LoVo (cell line): ENCODE measurements at places on chromosomes 6 and 20.
A peak's percentile ranks its signal among the peaks of the same experiment; 100 is the strongest.

DNA sequence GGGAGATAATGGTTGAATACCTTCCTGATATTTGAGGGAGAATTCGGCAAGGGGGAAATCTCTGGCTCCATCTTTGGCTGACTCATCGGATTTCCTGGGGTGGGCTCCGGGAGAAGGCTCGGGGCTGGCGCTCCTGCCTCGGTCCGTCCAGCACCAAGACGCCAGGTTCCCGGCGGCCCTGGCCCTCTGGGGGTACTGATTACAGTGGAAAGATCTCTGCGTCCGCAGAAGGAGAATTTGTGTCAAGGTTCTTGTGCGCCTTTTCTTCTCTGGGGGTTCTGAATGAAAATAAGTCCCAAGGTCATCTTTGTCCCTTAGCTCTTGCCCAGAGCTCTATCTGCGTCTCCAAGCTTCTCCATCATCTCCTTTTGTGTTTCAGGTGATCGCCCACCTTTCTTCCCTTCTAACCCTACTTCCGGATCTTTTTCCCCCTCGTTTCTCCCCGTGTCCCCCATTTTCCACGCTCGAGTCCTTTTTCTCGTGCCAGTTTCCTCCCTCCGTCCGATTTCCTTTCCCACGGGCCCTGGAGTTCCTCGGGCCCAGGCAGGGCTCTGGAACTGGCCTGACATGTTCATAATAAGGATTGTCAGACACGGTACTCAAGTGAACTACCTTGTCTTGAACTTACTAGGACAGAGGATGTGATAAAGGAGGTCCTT, 11.6 kb downstream of the NRN1 start:
- no peak for DNase-seq

- DNase-seq = peak; percentile 42
Observed at GRCh38 chr6:27757307-27757706, 154.9 kb downstream of the OR2B2 start.

DNA sequence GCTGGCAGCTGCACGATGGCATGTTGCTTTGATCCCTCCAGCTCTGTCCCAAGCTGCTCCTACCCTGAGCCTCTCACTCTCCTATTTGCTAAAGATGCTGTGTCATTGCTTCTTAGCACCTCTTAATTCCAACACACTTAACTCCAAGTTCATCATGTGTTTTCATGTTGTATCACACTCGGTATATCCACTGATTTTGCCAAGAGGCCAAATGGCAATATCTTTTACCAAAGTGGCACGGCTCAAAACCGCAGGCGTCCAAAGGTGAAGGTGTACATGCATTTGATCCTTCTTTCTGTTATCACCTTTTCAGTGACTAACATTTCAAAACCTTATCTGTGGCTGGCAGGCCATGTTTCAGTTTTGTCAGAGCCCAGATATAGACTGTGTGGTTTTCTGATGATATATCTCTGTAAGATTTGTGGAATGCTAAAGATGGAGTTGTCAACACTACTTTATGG, 217.0 kb downstream of the TBX18 start:
- peak; percentile 9 for DNase-seq

- no peak for DNase-seq
Observed at GRCh38 chr20:3748073-3748472, 15.6 kb downstream of the HSPA12B start.

DNA sequence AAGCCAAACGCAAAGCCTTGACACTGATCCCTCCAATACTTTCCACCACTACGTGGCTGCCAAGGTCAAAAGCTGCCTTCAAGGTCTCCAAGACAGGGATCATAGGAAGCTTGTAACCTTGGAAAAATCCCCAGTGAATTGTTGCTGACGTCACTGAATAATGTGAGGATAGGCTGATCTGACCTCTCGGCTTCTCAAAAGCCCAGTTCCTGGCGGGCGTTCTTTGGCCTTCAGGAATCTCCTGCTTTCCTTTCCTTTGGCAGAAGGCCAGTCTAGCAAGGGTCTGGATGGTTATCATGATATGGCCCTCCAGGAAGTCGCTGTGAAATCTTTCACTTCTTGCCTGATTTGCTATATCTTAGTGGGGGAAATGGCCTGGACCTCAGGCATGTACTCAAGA, 61.4 kb upstream of the TNFAIP3 start:
- DNase-seq = no peak

DNA sequence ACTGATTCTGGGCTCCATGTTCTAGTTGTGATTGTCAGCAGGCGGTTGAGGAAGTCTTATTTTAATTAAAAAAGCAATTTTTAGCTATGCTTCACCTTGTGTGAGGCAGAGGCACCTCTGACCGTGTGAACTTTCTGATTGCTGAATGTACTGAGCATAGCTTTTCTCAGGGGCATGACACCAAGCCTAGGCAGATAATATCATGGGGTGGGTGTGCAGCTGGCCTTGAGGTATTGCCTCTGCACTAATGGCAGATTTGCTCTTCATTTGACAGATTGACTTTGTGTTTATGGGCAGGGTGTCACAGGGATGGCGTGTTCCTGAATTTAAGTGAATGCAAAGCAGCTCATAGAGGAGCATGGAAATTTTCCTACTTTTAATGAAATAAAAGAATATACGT, 19.6 kb downstream of the CTNNBL1 start:
- no peak for DNase-seq

- DNase-seq = no peak
Observed at GRCh38 chr6:168574075-168574698, 133.2 kb downstream of the SMOC2 start.

- DNase-seq = no peak
Observed at GRCh38 chr6:14964556-14965270, 281.2 kb upstream of the JARID2 start.

DNA sequence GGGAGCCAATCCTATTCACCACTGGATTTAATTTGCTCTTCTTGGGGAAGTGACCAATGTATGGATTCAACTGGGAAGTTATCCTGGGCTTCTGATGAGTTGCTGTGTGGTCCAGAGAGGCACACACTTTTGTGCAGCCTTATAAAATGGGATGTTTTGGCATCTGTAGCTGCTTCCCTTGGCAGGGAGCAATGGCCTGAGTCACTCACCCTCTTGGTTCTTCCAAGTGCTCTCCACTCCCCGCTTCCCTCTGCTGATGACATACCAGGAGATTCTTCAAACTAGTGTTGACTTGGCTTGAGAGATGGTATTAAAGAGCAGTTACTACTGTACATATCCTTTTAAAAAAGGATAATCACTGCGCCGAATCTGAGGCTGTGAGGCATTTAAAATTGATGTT, 105.8 kb downstream of the JARID2 start:
- DNase-seq = no peak

DNA sequence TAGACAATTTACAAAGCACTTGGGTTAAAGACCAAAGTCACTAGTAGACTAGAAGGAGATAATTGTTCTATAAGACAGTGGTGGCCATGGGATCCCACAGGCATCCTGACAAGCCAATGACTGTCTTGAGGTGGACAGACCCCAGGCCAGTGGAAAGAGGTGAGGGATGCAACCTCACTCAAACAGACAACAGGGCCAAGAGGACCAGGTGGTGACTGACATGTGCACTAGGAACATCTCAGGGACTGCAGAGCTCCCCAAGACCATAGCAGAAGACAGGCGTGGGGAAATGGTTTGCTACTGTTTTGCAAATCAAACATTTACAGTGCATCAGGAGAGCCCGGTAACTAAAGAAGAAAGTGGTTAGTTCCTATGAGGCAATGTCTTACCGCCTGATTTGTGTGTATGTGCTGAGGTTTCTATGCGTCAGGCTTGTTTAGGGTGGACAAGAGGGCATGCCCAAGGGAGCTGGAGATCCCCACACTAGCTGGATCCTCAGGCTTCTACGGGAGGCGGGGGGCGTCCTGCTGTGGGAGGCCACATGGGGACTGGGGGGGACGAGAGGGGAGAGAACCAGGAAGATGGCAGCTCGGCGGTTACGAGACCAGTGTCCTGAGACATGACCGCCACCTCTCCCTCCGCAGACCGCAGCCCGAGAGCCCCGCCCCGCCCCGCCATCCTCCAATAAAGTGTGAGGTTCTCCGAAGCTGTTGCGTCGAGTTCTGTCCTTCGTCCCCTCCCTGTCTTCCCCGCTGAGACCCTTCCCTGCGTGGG, 623 bp upstream of the MRPS26 start:
- peak; percentile 74 for DNase-seq

DNA sequence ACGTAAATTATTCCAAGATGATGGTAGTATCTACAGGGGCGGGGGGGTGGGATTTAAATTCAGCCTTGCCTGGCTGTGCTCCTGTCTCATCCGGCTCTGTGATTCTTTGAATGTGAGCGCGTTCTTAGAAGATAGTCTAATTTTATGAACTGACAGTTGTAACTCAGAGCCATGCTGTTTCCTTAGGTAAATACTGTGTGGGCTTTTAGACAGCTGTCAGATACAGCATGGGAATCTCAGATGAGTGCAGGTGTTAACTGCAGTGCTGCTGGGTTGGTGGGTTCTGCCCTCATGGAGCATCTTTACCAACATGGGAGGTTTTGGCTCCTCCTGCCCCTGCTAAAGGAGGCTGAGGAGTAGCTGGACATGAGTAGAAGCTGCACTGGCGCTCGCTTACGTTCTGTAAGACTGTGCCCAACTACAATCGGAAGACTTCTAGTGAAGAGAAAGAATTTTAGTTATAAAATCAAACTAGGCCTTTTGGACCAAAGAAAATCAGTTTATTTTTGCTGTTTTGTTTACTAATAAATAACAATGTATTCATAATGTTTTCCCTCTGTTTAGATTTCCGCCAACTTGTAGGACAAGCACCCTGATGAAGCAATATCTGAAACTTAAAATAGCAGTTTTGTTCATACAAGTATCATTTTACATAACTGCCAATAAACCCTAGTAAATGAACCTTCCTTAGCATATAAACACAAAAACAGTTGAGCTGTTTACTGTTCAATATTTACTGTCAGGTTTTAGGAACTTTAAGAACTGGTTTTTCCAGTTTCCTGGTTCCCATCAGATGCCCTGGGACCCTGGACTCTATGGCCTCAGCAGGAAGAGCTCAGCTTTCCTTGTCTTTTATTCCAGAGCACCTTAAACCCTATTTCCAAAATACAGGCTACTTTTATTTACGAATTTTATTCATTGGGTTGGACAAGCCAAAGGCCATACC, 66.1 kb downstream of the FAM120B start:
- no peak for DNase-seq

DNA sequence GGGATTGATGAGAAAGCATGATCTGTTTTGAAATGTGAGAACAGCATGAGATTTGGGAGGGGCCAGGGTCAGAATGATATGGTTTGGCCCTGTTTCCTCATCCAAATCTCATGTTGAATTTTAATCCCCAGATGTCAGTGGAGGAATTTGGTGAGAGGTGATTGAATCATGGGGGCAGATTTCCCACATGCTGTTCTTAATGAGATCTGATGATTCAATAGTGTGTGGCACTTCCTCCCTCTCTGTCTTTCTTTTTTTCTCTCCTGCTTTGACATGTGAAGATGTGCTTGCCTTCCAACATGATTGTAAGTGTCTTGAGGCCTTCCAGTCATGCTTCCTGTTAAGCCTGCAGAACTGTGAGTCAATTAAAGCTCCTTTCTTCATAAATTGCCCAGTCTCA, 1060.3 kb upstream of the CITED2 start:
- DNase-seq = no peak

- no peak for DNase-seq
Observed at GRCh38 chr6:104973404-104973803, 16.5 kb downstream of the LIN28B start.

GRCh38 chr6:109045493-109045892, 49.2 kb downstream of the SESN1 start:
- no peak for DNase-seq

GRCh38 chr20:18989736-18990474, 176.3 kb downstream of the SCP2D1 start:
- DNase-seq = no peak

- no peak for DNase-seq
Observed at GRCh38 chr6:3727036-3727435, 24.5 kb downstream of the PXDC1 start.

GRCh38 chr20:45164906-45165305, 9.8 kb upstream of the PI3 start:
- no peak for DNase-seq

GRCh38 chr20:36218380-36219064, 17.8 kb upstream of the AAR2 start:
- DNase-seq = no peak

- DNase-seq = no peak
Observed at GRCh38 chr6:5028921-5029320, 25.1 kb upstream of the RPP40 start.

GRCh38 chr20:63333241-63333836, 27.8 kb downstream of the CHRNA4 start:
- DNase-seq = no peak

GRCh38 chr6:80133020-80133419, 26.5 kb downstream of the BCKDHB start:
- DNase-seq = peak; percentile 34

DNA sequence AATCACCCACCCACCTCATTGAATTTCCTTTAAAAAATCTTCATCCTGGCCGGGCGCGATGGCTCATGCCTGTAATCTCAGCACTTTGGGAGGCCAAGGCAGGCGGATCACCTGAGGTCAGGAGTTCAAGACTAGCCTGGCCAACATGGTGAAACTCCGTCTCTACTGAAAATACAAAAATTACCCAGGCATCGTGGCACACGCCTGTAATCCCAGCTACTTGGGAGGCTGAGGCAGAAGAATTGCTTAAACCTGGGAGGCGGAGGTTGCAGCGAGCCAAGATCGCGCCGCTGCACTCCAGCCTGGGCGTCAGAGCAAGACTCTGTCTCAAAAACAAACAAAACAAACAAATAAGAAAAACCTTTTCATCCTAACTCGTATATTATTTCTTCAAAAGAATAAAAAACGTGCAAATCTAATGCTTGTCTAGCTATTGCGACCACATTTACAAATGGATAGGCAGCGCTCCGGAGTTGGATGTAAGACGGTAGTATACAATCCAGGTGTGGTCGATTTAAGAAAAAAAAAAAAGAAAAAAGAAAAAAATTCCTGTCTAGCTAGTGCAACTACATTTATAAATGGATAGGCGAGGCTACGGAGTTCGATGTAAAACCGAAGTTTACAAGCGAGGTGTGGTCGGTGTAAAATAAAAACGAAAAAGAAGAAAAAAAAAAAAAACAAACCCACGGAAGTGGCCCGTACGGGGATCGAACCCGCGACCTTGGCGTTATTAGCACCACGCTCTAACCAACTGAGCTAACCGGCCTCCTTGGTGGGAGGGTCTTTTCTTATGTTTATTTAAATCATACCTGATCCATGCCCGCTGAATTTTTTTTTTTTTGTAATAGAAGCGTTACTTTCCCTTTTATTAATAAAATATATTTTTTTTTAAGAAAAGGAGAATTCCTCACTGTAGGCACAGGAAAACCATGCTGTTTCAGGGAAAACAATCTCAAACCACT, 70.7 kb upstream of the PRSS16 start:
- peak; percentile 52 for DNase-seq

DNA sequence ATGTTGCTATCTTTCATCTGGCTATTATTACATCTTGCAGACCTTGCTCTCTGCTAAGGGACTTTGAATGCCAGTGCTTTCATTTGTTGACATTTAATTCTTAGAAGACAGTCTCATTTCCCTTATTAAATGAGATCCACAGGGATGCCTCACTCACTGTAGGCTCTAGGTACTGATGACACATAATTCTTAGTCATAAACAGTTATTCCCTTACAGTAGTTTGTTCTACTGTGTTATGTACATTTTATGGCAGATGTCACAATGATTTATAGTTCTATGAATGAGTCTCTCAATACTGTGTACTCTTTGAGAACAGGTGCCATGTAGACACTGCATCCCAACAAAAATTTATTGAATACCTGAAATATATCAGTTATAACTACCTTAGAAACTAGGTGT, 70.3 kb downstream of the FAM83B start:
- peak; percentile 70 for DNase-seq

GRCh38 chr20:3782597-3782996, 1.3 kb upstream of the SPEF1 start:
- no peak for DNase-seq

GRCh38 chr6:165697171-165697570, 34.1 kb upstream of the PDE10A start:
- no peak for DNase-seq

GRCh38 chr6:119273272-119274196, 76.0 kb downstream of the MAN1A1 start:
- no peak for DNase-seq
